ENCODE measurements at places on chromosomes 13 and 19. TPM values are rescaled to one million over a fixed set of nuclear protein-coding genes. Genes with fewer than 3 reads are reported as not detected.

HPN gene
- not detected for total RNA-seq

GJB2 gene
- 42.5 TPM for total RNA-seq

ZNF837 gene
- total RNA-seq, result 1.1 TPM

OXGR1 gene
- not detected for total RNA-seq

NLRP7 gene
- total RNA-seq, result not detected

EFNA2 gene
- not detected for total RNA-seq

KANK3 gene
- total RNA-seq, result 1.4 TPM

CC2D1A gene
- total RNA-seq, result 35.4 TPM

BORA gene
- 16.6 TPM for total RNA-seq

FFAR1 gene
- total RNA-seq, result 0.54 TPM

ZNF136 gene
- 11.0 TPM for total RNA-seq

LGALS4 gene
- total RNA-seq, result 1.7 TPM

PNMA8C gene
- not detected for total RNA-seq

ZNF274 gene
- total RNA-seq, result 18.5 TPM

ADGRE1 gene
- total RNA-seq, result 6.9 TPM

Measured in activated T-helper 17 cell treated with anti-CD3 and anti-CD28 coated beads, Interleukin-2, amount 50 U/mL, for 72 hours (primary cell).